ENCODE measurements at places on chromosomes 1 and 21. TPM values are rescaled to one million over a fixed set of nuclear protein-coding genes. Genes with fewer than 3 reads are reported as not detected.

Gene TNFAIP8L2
- 2.1 TPM for polyA plus RNA-seq

Gene KRTAP19-1
- not detected for polyA plus RNA-seq

Gene ADCY10
- 0.05 TPM for polyA plus RNA-seq

Gene C1QTNF12
- not detected for polyA plus RNA-seq

Gene EXTL1
- 1.5 TPM for polyA plus RNA-seq

Gene OLIG1
- polyA plus RNA-seq, result not detected

Gene TLCD4
- 9.9 TPM for polyA plus RNA-seq

Gene CENPF
- 2.6 TPM for polyA plus RNA-seq

Gene SPRR2A
- 0.21 TPM for polyA plus RNA-seq

Gene ATP8B2
- polyA plus RNA-seq, result 53.0 TPM

All from ovary (tissue), 10 donors.